KBM-7 (cell line): ENCODE measurements at places on chromosomes 4 and X.

- DNase-seq: no peak
Measured at GRCh38 chr4:7822877-7823276, 116.8 kb downstream of the AFAP1 start.

DNA sequence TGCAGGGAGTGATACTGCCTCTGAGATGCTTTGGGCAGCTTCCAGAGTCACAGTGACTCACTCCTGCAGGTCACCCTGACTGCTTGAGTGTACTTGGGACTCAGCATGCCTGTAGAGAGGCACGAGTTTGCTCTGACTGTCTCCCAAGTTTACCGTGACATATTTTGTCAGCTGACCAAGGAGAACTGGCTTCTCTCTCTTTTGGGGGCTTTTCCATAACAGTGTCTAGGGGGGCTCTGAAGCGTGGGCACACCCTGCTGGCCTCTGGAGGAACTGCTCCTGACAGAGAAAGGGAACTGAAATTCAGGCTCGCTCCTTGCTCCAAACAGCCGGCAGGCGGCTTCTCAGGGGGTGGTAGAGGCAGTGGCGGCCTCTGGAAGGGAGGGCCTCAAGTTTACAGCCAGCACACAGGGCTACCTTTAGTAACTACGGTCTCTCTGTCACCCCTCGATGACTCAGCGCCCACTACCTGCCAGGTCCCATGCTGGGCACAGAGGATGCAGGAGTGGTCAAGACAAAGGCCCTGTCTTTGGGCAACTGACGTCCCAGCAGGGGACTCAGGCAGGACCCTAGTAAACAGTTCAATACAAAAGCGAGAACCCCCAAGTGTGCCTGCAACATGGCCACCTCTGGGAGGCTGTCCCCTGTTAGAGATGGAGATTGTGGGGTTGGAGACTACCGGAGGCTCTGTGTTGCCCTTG is 17.8 kb downstream of the ZNF185 start:
- DNase-seq: peak; percentile 75

- no peak for DNase-seq
Measured at GRCh38 chr4:91764085-91764484, 539.7 kb upstream of the GRID2 start.

- DNase-seq: no peak
Measured at GRCh38 chrX:139877710-139878414, 55.0 kb downstream of the ATP11C start.

DNA sequence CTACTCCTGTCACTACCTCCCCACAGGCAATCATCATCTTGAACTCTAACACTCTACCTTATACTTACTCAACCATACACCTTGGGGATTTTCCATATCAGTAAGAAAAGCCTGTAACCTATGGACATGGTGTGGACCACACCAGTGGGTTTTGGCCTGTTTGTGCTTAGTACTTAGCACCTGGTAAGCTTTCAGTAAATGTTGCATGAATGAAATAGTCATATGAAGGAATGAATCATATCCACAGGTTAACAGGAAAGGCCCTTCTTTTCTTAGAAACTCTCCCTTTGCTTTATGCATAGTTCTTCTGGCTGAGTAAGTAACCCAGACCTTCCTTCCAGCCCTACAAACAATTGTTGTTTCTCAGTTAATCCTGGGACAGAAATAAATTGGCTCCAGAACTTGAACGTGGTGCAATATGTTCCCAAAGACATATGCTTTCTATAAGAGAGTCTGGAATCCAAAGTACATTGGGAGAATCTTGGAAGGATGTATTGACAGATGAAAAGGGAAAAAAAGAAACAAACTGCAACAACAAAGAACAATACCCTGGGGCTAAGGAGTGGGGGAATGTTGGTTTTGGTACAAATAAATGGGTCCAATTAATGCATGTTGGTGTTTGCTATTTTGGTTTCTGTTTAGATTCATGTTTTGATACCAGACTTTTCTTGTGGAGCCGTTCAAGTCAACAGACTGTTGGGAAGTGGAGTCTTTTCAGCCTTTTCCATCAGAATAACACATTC is 27.8 kb downstream of the RASL11B start:
- no peak for DNase-seq

DNA sequence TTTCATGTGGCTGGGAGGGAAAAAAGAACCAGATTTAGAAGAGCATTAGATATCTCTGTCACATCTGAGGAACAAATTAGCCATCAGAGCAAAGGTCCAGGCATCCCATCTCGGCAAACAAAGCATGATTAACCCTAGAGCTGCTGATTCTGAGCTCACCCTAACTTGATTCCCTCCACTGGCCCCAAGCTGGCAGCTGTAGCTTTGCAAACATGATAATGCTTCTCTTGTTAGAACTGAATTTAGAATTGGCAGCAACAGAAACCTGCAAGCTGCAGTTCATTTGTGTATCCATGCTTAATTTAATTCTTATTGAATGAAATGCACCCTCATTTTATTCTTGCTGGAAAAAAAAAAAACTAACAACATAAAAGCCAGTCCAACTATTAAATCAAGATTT is 289.2 kb downstream of the IL1RAPL1 start:
- DNase-seq: no peak

DNA sequence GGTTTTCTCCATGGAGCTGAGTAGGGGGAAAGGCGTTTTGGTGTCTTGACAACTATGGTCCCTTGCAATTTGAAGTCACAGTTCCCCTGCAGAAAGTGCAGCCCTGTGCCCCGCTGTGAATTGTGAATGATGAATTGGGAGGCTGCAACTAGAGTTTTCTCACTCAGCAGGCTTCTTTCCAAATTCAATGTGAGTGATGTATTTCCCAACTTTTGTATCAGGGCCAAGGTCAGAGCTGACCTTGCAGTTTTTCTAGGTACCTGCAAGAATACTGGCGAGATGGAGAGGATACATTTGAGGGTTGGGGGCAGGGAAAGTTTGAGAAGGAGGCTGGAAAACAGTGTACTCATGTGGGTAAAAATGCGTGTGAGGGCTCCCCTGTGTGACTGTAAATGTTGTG is 11.7 kb downstream of the PHEX start:
- DNase-seq: no peak

DNA sequence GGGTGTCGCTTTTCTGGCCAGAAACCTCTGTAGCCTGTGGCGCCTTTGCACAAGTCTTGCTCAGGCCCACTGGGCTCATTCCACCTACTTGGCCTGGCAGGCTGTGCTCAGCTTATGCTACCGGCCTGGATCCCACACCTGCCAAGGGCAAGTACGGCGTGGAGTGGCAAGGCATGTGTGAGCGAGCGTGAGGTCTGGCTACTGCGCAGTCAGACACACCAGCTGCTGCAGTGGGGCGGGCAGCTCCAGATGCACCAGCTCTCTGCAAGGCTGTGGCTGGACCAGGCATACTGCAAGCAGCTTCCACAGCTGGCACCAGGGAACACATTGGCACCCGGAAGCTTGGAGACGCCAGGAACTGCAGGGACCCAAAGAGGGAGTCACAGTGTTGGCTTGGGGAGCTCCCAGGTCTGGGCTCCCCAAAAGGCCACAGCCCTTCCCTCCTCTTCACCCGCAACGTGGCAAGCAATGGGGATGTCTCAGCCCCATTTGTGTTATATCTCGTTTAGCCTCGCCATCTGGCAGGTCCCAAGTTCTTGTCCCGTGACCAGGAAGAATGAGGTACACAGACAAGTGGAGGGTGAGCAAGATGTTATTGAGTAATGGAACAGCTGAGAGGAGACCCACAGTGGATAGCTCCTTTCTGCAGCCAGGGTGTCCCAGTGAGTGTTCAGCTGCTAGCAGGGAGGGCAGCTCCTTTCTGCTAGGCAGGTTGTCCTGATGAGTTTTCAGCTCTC is 3.8 kb upstream of the FBXW7 start:
- no peak for DNase-seq

DNA sequence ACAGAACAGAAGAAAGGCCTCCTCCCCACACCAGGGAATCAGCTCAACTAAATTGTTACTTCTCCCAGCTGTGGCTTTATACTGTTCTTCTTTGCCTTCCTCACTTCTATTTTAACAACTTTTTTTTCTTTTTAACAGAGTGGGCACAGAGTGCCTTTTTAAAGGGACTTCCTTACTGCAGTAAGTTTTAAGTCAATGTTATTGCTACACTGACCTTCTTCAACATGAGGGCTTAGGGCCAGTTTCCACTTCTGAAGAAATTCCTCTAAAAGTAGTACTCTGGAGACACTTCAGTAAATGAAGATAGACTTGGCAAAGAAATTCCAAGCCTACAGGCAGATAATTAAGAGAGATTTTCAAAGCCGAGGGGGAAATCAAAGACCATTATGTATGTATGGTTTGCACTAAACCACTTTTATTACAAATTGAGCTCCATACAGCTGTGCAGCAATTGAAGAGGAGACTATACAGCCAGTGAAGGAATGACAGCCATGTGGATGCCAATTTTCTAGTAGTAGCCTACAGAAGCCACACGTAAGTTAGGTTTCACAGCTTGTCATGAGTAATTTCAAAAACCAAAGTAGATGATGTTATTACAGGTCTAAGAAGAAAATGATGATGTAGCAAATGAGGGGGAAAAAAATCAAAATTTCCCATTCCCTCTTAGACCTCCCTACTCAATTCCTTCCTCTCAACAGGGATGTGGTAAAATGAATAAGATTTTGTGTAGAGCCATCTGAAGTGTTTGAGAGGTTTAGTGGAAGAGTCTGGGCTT is 36.9 kb upstream of the RASGEF1B start:
- no peak for DNase-seq

DNA sequence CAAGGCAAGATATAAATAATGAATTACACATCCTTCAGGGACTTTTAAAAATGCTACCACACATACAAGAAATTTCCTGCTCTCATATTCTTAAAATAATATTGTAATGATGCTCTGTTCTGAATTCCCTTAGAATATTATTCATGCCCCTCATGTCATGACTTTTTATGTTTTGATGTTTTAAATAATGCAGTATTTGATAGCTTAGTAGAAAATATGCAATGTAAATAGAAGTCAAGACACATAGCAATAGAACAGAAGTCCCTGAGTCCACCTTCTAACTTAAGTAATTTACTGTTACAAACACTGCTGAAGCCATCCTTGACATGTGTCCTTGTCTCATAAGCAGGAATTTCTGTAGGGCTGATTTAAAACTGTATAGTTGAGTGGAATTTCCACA is 1071.2 kb upstream of the LCORL start:
- no peak for DNase-seq

- no peak for DNase-seq
Measured at GRCh38 chr4:138632856-138633579, 382.6 kb upstream of the NOCT start.

- DNase-seq: peak; percentile 5
Measured at GRCh38 chr4:74830928-74831327, 36.6 kb upstream of the BTC start.

GRCh38 chr4:169668069-169668721 is 47.8 kb downstream of the CLCN3 start:
- no peak for DNase-seq

DNA sequence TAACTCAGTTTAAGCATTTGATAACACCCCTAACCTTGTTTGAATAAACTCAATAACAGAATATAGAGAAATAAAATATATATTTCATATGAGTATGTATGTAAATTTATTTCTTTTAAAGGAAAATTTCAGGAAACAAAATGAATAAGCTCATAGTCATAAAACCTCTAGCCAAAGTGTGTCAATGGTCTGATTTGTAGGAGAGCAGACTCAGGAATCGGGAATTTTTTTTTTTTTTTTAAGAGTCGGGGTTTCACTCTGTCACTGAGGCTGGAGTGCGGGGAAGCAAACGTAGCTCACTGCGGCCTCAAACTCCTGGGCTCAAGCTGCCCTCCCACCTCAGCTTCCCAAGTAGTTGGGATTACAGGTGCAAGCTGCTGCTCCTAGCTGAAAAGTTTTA is 2.4 kb downstream of the PKD2 start:
- no peak for DNase-seq
